Activated CD4-positive, alpha-beta T cell treated with anti-CD3 and anti-CD28 coated beads, Interleukin-2, amount 50 U/mL, for 1 hour (primary cell): ENCODE measurements at places on chromosomes 13 and 19.

DNA sequence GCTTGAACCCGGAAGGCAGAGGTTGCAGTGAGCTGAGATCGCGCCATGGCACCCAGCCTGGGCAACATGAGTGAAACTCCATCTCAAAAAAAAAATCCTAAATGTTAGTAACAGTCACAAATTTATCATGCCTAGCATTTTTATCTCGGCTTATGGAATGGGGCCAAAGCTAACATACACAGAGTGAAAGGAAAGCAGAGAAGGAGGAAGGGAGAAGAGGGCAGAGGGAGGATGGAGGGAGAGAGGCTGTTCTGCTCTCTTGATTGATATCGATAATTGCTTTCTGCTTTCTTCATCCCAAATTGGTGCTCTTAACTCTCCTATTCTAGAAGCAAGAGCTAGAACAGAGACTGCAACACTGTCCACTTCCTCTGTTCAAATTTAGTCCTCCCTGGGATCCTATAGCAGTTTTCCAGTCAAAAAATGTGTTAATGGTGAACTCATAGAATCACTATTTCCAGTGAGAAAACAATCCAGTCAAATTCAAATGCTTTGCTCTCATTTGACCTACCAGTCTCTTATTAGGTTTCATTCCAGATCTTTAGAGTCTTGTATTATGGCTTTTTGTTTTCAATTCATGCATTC, 15.8 kb upstream of the TUBGCP3 start:
- DNase-seq: no peak

GRCh38 chr13:89457977-89458376, 1786.8 kb downstream of the SLITRK5 start:
- no peak for DNase-seq

DNA sequence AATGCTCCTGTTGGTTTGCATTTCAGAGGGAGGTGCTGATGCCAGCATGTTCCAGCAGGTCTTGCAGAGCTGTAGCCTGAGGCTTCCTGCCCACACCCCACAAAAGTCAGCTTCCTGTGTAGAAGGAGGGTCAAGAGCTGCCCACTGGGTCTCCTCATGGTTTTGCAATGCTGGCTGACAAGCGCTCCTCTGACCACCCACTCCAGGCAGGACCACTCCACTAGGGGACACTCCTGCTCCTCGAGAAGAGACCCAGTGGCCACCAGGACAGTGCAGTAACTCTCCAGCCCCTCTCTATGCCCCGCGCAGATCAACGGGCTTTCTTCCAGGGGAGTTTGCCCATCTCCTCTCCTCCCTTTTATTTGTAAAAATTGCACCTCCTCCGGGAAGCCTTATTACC, 72.9 kb upstream of the UQCRFS1 start:
- DNase-seq: no peak

- no peak for DNase-seq
Observed at GRCh38 chr19:41324921-41325639, 15.1 kb downstream of the CCDC97 start.

DNA sequence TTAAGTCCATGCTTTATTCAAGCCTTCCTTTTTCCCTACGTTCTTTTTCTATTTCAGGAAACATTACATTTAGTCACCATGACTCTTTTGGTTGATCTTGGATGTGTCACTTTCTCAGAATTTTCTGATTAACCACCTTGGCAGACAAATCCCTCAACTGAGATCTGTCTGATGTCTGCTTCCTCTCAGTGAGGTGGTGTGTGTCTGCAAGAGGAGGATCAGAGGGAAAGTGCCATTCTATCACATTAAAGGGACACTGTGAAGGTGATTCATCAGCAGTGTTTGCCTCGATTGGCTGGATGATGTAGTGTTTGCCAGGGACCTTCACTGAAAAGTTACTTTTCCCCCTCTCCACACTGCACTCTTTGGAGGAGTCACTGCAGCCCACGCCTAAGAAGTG, 3.0 kb upstream of the CCNP start:
- DNase-seq: no peak

- no peak for DNase-seq
Observed at GRCh38 chr19:12162513-12162881, 399 bp upstream of the ZNF136 start.

GRCh38 chr13:114099191-114099590, 33.2 kb downstream of the RASA3 start:
- no peak for DNase-seq

DNA sequence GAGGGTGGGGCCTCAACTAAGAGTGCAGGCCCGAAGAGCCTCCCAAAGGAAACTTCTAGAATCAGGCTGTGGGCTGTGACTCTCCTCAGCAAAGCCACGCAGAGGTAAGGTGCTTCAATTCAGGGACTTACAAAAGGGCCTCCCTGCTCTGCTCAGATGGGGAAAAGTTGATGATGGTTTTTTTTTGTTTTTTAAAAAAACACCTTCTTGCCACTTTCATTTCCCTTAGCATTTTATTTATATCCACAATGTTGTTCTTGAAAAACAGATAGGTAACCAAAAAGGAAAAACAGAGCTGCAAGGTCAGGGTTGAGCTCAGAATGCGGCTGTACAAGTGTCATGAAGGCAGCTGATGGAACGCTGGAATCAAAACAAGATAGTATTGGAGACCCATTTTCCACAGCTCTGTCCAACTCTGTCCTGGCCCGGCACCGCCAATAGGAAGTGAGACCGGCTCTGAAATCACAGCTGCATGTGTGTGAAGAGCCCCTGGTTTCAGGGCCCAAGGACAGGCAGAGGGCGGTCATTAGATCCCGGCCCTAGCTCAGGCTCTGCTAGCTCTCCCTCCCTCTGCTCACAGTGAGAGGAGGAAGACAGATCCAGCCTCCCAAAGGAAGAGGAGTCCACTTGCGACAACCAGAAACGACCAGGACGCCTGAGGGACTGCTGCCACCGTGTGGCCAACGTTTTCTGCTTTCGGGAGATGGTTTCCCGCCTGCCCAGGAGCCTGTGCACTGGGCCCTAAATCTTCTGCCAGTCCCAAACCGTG, 58.3 kb downstream of the KLF2 start:
- peak; percentile 82 for DNase-seq

GRCh38 chr13:75327135-75327510, 154.8 kb downstream of the TBC1D4 start:
- no peak for DNase-seq

DNA sequence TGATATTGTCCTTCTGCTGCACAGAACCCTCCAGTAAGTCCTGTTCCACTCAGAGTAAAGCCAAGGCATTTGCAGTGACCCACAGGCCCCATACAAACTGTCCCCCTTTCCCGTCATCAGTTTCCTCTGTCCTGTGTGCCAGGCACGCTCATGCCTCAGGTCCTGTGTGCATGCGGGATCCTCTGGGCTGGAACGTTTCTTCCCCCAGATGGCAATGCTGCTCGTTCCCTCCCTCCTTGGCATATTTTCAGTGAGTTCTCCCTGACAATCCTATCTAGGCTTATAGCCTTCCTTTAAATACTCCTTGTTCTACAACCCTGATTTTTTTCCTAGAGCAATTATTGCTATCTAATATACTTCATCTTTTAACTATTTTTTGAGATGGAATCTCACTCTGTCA, 5.7 kb downstream of the OPA3 start:
- DNase-seq: no peak

GRCh38 chr19:48158210-48158790, 11.8 kb downstream of the LIG1 start:
- DNase-seq: no peak

- DNase-seq: no peak
Observed at GRCh38 chr19:51450730-51451307, 7.4 kb downstream of the SIGLEC8 start.

GRCh38 chr13:73835138-73835721, 299.0 kb downstream of the KLF12 start:
- DNase-seq: no peak

DNA sequence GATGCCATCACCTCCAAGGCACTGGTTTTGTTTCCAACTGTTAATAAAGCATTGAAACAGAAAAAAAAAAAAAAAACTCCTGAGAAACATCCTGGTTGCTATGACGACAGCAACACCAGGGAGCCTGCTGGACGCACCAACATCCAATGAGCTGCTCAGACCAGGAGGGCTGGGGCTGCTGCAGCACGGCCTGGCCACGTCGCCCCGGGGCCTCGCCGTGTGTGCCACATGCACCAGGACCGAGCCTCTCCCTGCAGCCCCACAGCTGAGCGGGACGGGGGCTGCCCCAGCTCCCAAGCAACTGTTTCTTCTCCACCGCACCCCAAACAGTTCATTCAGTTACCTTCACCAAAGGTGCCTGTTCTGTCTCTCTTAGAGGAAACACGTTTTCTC, 54.5 kb downstream of the RASA3 start:
- DNase-seq: no peak

DNA sequence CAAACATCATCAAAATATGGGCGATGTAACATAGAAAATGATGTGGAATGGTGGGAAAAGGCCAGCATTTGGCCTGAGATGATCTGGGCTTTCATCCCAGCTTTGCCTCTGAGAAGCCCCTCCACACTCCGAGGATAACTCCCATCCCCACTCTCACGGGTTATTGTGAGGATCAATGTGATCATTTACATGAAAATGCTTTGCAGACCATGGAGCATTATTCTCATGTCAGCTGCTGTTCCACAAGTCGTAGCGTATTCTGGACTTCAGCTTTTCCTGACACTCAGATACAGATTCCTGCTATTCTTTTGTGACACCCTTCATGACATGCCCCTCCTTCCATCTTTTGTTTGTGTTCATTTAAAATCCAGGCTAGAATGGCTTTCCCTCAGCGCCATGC, 86.5 kb downstream of the NUFIP1 start:
- no peak for DNase-seq

GRCh38 chr13:77751513-77752456, 54.3 kb downstream of the SLAIN1 start:
- peak; percentile 19 for DNase-seq

GRCh38 chr13:105465251-105465650, 1070.2 kb downstream of the EFNB2 start:
- no peak for DNase-seq

DNA sequence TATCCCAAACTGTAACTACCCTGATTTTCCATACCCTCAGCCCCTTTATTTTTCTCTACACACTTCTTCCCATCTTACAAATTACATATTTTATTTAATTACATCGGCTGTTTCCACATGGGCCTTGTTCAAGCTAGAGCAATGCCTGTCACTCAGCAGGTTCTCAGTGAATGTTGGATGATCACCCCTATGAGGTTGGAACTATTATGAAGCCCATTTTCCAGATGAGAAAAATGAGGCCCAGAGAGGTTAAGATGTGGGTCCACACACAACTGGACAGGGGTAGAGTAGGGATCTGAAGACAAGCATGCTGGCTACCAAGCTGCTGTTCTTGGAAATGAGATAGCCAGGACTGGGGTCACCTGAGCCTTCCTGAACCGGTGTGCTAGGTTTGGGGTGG, 10.0 kb downstream of the MAG start:
- DNase-seq: no peak

GRCh38 chr19:34187011-34187410, 14.7 kb downstream of the LSM14A start:
- no peak for DNase-seq

- peak; percentile 45 for DNase-seq
Observed at GRCh38 chr13:99307648-99308339, 595 bp upstream of the GPR183 start.

DNA sequence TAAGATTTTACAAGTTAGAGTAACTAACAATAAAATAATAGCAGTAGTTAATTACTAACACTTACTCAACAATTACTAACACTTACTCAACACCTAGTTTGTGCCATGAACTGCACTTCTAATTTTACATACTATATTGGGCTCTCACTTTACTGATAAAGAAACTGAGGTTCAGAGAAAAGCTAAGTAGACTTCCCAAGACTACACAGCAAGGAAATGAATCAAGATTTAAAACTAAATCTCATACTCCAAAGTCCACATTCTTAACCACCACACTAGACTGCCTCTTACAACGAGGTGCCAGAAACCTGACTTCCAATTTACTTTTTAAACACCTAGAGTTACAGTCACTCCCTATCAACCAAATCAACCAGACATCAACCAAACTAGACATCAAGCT, 25.1 kb downstream of the RBM26 start:
- DNase-seq: no peak

GRCh38 chr13:99985886-99986527, 4.4 kb downstream of the ZIC2 start:
- no peak for DNase-seq

- DNase-seq: no peak
Observed at GRCh38 chr13:99986741-99987140, 5.2 kb downstream of the ZIC2 start.

GRCh38 chr13:22789916-22790315, 390.9 kb upstream of the SGCG start:
- no peak for DNase-seq

DNA sequence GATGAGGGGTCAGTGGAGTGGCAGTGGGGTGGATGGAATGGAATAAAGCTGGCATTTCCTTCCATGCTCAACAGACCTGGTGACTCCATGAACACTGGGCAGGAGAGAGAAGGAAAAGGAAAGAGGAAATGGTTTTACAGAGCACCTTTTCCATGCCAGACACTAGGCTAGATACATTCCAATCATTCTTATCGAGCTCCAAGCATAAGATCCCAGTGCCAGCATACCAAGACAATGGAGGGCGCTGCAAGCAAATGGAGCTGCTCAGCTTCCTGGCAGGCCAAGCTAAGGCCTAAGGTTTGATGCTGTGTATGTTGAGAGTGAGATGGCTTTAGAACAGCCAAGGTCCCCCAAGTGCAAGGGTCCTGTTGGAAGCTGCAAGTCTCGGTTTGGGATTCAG, 113.2 kb downstream of the HSPH1 start:
- no peak for DNase-seq

- DNase-seq: no peak
Observed at GRCh38 chr13:31649766-31650165, 89.6 kb upstream of the RXFP2 start.
